ENCODE measurements at places on chromosomes 2 and 18.

DNA sequence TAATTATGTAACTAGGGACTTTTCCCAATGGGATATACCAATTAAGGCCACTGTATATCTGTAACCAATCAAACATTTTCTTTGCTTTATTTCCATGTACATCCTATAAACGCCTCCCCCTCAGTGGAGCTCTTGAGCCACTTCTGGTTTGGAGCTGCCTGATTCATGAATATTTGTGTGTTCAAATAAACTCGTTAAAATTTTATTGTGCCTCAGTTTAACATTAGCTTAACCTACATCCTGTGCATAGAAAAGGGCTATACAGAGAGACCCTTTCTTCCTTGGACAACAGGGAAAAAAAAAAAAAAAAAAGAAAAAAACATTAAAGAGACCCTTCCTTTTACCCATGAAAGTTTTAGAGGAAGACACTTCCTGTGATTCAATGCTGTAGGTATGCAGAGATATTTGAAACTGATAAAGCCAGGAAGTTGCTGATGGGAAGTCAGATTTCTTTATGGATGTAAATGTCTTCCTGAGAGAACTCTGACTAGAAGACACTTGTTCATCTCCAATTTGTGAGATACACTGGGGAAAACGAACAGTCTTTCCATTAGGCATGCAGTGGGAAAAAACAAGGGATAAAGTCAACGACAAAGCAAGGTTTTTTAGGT is 614.6 kb upstream of the SOX11 start:
- DNase-seq = no peak
- H3K27me3 ChIP-seq = no peaks in the 10 kb centered on the region
- H3K4me1 ChIP-seq = no peaks in the 10 kb centered on the region
- H3K36me3 ChIP-seq = no peaks in the 10 kb centered on the region

- no peak overlapping the region for H3K4me3 ChIP-seq
- no peaks in the 10 kb centered on the region for H3K36me3 ChIP-seq
- H3K4me1 ChIP-seq = no peaks in the 10 kb centered on the region
- no peak for DNase-seq
- no peak overlapping the region for H3K27ac ChIP-seq
Observed at GRCh38 chr2:161332371-161332967, 24.2 kb downstream of the PSMD14 start.

GRCh38 chr2:1082456-1083205 is 132.0 kb downstream of the SNTG2 start:
- no peaks in the 10 kb centered on the region for H3K4me1 ChIP-seq
- no peak overlapping the region for H3K27ac ChIP-seq
- no peak overlapping the region for H3K4me3 ChIP-seq
- H3K27me3 ChIP-seq = no peaks in the 10 kb centered on the region
- no peaks in the 10 kb centered on the region for H3K36me3 ChIP-seq
- DNase-seq = no peak

DNA sequence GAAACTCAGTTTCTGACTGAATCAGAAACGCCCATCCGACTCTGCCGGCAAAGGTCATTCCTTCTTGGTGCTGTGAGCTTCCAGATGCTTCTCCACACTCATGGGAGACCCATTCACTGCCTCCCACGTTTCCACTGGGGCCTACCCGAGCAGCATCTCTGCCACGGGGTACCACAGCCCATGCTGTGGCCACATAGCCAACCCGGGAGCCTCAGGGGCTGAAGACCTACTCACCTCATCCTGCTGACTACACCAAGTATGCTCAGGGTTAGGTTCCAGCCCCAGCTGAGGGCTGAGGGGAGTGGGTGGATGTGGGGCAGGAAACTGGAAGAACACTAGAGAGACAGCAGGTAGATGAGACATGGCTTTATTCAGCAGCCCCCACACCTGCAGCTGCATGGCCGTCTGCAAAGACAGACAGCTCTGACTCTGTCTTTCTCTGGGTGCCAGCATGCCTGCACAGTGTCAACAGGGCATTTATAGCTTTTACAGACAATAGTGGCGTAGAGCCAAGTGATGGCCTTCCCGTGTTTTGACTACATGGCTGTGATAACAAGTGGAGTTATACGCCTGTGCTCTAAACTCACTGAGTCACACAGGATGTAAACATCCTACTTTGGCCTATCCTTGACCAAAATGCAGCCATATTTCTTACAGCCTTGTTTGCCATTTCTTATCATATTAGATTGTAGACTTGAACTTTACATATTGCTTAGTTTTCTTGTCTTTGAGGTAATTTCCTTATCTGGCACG is 16.5 kb upstream of the KLHL23 start:
- H3K36me3 ChIP-seq = no peaks in the 10 kb centered on the region
- H3K27me3 ChIP-seq = no peaks in the 10 kb centered on the region
- peaks cover 14% of the 10 kb centered on the region for H3K4me1 ChIP-seq
- no peak overlapping the region for H3K27ac ChIP-seq

GRCh38 chr2:113867571-113867970 is 22.3 kb upstream of the ACTR3 start:
- H3K36me3 ChIP-seq = no peaks in the 10 kb centered on the region
- no peaks in the 10 kb centered on the region for H3K27me3 ChIP-seq
- no peak overlapping the region for H3K27ac ChIP-seq

DNA sequence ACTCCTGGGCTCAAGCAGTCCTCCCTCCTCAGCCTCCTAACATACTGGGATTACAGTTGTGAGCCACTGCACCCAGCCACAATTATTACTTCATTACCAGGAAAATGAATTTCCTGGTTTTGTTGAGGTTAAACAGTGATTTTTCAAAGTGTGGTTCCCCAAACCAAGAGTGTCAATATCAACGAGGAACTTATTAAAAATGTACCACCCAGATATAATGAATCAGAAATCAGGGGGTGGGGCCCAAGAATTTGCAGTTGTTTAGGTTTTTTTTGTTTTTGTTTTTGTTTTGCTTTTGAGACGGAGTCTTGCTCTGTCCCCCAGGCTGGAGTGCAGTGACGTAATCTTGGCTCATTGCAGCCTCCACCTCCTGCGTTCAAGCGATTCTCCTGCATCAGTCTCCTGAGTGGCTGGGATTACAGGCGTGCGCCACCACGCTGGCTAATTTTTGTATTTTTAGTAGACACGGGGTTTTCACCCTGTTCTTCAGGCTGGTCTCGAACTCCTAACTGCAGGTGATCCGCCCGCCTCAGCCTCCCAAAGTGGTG is 94.1 kb downstream of the WDSUB1 start:
- H3K4me3 ChIP-seq = no peak overlapping the region
- H3K27ac ChIP-seq = no peak overlapping the region
- DNase-seq = no peak
- H3K4me1 ChIP-seq = no peaks in the 10 kb centered on the region
- H3K27me3 ChIP-seq = no peaks in the 10 kb centered on the region

- no peak for DNase-seq
- no peak overlapping the region for H3K4me3 ChIP-seq
- no peaks in the 10 kb centered on the region for H3K36me3 ChIP-seq
- H3K27me3 ChIP-seq = no peaks in the 10 kb centered on the region
- no peaks in the 10 kb centered on the region for H3K4me1 ChIP-seq
Observed at GRCh38 chr2:192145496-192145895, 49.2 kb downstream of the TMEFF2 start.

DNA sequence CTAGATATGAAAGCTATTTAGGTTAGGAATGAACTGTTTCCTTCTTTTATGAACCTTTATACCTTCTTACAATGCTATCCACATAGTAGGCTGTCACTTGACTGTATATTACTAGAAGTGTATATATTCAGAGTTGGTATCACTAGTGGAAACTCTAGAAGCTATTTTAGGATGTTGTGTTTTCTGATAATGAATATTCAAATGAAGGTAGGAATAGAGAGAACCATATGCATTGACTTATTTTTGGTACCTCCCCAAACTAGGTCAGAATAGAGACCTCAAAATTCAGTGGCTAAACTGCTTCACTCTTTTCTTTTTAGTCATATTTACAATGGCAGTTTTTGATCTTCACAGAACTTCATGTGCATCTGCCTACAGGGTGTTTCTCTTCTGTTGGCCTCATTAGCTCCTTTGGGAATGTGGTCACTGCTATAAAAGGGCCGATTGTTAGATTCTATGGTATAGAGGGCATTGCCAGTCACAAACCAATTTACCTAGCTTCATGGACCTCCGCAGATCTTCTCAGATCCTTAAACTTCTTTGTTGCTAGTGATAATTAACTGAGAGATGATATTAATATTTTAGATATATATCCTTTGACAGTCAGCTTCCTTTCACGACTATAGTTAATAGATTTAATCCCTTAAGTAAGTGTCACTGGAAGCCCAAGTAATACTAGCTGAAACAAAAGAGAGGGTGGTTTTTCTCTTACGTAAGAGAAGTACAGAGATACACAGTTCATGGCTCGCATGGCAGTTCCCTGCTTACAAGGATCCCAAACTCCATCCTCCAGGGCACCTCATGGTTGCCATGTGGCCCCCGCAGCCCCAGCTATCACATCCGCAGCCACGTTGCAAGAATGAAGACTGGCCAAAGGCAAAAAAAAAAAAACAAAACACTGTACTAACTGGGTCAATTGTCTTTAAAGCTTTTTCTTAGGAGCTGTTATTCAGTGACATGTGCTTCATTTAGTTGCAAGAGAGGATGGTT is 61.0 kb downstream of the TSPYL6 start:
- no peaks in the 10 kb centered on the region for H3K36me3 ChIP-seq
- DNase-seq = no peak
- H3K4me3 ChIP-seq = no peak overlapping the region
- H3K27ac ChIP-seq = no peak overlapping the region
- no peaks in the 10 kb centered on the region for H3K27me3 ChIP-seq
- H3K4me1 ChIP-seq = no peaks in the 10 kb centered on the region

DNA sequence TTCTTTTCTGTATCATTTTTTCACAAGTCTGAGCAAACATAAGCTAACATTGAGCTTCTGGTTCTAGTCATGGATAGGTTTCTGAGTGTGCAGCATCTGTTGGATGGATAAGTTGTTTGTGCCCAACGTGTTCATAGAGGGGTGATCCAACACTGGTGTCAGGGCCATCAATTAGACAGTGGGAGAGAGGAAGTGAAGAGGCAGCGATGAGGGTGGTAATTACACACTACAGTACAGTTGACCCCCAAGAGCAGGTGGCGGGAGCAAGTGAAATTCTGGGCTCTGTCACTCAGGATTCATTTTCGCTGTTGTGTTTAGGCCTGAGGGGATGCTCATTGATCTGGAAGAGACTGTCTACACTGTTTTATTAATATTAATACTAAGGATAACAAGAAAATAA is 180.0 kb upstream of the CXCR4 start:
- no peaks in the 10 kb centered on the region for H3K4me1 ChIP-seq
- DNase-seq = no peak
- H3K4me3 ChIP-seq = no peak overlapping the region
- H3K36me3 ChIP-seq = no peaks in the 10 kb centered on the region

- no peaks in the 10 kb centered on the region for H3K36me3 ChIP-seq
- no peaks in the 10 kb centered on the region for H3K27me3 ChIP-seq
- no peak overlapping the region for H3K27ac ChIP-seq
- no peak overlapping the region for H3K4me3 ChIP-seq
- DNase-seq = peak; percentile 52
- H3K4me1 ChIP-seq = peaks cover 11% of the 10 kb centered on the region
Observed at GRCh38 chr2:181104512-181105115, 124.2 kb downstream of the UBE2E3 start.

DNA sequence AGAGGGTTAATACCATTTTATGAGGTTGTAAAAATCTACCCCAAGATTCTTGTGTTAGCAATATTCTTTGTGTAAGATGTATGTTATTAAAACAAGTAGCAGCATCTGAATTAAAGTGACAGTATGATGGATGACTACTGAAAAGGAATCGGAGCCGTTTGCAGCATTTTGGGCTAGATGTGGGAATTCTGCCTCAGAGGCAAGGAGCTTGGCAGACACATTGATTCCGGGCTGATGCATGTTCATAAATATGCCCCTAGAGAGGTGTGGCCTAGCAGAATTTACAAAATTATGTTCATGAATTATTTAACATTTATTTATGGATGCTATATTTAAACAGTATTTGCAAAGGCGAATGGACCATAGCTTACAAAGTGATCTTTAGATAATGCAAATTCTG is 389.0 kb upstream of the ETAA1 start:
- DNase-seq = no peak
- H3K27ac ChIP-seq = no peak overlapping the region
- H3K4me3 ChIP-seq = no peak overlapping the region
- no peaks in the 10 kb centered on the region for H3K4me1 ChIP-seq

DNA sequence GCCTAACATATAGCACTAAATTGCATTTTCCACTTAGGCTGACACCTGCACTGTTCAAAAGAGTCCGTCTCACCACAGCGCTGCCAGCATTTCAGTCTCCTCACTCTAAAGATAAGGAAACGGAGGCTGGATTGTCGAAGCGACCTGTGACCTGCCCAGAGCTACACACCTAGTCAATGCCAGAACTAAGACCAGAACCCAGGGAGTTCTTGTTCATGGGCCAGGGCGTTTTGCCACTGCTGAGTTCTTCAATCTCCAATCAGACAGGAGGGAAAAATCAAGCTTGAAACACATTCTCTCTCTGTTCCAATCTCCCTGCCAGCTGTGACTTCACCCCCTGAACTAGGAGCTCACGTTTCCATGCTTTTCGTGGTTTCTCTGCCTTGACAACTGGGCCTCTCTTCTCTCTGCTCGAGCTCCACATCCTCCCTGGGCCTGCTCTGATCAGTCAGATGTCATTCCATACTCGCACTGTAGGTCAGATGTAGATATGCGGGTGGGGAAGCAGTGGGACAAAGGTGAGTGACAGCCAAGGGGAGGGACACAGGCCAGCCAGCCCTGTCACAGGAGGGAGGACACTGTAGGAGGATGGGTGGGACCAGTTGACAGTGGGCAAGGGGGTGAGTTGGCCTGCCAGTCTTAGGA is 221.1 kb upstream of the SMAD2 start:
- H3K27me3 ChIP-seq = no peaks in the 10 kb centered on the region
- no peaks in the 10 kb centered on the region for H3K4me1 ChIP-seq
- H3K36me3 ChIP-seq = no peaks in the 10 kb centered on the region
- DNase-seq = no peak
- no peak overlapping the region for H3K4me3 ChIP-seq

DNA sequence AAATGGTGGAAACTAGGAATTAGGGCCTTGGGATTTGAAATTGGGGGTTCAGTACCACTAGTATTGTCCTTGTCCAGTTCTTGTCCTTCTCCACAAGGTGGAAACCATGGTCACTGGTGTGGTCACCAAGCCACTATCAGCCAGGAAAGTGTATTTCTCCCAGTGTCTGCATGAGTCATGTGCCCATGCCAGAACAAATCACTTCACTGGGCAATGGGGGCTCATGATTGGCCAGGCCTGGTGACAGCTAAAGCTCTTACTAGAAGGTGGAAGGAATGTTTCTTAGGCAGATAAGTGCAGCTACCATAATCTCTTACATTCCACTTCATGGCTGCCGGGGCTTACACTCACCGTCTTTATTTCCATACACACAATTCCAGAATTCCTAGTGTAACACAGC is 124.8 kb upstream of the TACR1 start:
- no peaks in the 10 kb centered on the region for H3K27me3 ChIP-seq
- no peaks in the 10 kb centered on the region for H3K4me1 ChIP-seq
- H3K36me3 ChIP-seq = no peaks in the 10 kb centered on the region
- no peak overlapping the region for H3K4me3 ChIP-seq

DNA sequence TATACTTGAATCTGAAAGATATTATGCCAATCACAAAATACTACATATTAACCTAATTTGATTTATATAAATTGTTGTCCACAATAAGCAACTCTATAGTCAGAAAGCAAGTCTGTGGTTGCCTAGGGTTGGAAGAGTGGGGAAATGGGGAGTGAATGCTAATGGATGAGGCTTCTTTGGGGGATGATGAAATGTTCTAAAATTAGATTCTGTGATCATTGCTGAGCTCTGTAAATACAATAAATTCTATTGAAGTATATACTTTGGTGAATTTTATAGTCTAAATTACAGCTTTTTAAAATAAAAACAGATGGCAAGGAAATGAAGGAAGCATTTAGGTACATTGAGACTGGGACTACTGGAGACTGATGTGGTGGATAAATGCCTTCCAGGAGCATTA is 275.5 kb downstream of the MBD2 start:
- no peaks in the 10 kb centered on the region for H3K36me3 ChIP-seq
- no peak for DNase-seq
- H3K27ac ChIP-seq = no peak overlapping the region
- no peak overlapping the region for H3K4me3 ChIP-seq
